ENCODE measurements at places on chromosomes 6 and 20.

DNA sequence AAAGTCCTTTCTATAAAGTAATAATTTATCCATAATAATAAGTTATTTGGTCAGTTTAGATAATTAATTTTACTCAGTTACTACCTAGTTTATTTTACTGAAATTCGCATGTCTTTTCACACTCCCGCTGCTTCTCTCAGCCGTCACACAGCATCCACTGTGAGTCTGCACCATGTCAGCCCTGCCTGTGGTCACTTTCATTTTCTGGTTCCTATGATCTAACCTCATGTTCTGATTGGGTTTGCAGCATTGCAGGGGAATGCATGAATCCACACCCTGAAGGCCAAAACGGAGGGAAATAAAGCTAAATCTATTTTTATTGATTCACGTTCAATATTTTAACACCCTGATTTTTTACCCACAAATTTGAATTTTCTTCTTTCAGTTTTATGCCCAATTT is 47.4 kb downstream of the PDE10A start:
- no peak for DNase-seq

DNA sequence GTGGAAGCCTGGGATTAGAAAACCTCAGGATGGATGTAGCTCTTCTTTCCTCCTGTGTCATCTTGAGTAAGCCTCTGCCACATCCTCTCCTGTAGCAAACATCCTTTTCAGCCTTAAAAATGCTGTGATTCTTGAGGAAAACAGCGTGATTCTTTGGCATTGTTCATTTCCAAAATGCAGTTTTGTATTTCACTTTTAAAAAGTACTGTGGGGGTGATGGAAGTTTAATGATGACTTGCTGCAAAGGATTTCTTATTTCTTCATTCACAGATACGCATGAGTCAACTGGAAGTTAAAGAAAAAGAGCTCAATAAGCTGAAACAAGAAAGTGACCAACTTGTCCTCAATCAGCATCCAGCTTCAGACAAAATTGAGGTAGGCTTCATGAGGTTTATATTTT is 23.9 kb upstream of the SNRNP48 start:
- no peak for DNase-seq

DNA sequence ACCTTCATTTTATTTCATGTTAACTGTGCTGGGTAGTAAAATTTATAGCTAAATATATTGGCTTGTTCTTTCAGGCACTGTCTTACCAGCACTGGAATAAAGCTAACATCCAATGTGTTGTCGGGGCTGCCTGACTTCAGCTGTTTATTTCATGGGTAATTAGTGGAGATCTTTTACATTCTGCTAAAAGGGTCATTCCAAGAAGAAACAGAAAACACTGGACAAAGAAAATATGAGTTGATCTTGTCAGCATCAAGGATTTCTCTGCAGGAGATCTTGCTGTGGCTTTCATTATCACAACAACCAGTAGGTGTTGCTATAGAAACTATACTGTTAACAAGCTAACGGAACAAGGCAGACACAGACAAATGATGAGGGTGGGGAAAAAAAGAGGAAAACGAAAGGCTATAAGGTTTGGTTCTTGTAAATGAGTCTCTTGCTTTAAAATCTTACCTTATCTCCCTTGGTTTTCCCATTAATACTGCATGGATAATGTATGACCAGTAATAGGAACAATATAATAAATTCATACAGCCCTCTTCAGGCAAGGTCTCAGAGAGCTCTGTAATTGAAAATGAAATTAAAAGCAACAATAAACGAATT is 206.8 kb downstream of the SIM1 start:
- DNase-seq: peak; percentile 21

GRCh38 chr6:126914172-126914571 is 204.3 kb upstream of the RSPO3 start:
- no peak for DNase-seq

- no peak for DNase-seq
These were observed 21.5 kb upstream of the MRPS18A start for GRCh38 chr6:43708860-43709653.

GRCh38 chr6:132820629-132821381 is 6.4 kb downstream of the RPS12 start:
- no peak for DNase-seq

GRCh38 chr20:63134201-63134612 is 81.7 kb downstream of the YTHDF1 start:
- no peak for DNase-seq

DNA sequence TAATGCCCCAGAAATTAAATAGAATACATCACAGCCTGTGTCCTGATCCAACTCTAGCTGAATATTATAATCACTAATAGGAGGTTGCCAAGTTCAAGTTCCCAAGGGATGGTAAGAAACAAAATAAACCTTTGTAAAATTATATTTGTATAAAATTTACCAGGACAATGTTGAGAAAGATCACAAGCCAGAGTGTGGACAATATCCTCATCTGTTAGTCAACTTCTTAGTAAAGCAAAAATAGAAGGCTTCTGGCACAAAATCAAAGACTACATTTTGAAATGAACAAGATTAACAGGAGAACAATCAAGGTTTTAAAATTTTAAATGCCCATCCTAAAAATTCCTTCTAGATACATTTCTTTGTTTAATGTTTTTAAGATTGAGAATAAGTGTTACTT is 290.4 kb upstream of the HSF2 start:
- DNase-seq: no peak

DNA sequence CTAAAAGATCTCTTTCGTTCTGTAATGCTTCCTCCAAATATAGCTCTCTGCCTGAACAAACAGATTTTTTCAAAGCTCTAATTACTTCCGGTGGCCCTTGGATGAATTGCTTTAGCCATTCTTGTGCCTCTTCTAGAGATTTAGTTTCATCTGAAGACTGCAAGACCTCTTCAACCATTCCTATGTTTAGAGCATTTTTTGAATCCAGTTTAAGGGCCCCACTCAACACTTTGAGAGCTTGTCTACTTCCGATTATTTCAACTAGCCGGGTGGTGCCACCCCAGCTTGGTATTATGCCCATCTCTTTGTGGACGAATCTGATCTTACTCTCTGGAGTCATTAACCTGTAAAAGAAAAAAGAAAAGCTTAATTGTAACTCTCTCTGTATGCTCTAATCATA is 23.3 kb downstream of the RNF146 start:
- no peak for DNase-seq

- DNase-seq: no peak
These were observed 166.5 kb downstream of the TSHZ2 start for GRCh38 chr20:53138454-53139262.

GRCh38 chr6:170435766-170436165 is 117.3 kb downstream of the PSMB1 start:
- DNase-seq: no peak

DNA sequence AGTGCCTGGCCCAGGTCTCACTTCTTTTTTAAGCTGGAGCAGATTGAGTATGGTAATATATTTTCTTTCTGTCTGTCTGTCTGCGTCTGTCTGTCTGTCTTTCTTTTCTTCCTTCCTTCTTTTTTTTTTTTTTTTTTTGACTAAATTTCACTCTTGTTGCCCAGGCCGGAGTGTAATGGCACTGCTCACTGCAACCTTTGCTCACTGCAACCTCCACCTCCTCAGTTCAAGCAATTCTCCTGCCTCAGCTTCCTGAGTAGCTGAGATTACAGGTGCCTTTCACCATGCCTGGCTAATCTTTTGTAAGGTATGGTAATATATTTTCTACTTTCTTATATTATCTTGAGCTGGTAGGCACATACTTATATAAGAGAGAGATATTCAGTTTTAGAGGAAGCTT is 196.3 kb upstream of the MARCKS start:
- no peak for DNase-seq

DNA sequence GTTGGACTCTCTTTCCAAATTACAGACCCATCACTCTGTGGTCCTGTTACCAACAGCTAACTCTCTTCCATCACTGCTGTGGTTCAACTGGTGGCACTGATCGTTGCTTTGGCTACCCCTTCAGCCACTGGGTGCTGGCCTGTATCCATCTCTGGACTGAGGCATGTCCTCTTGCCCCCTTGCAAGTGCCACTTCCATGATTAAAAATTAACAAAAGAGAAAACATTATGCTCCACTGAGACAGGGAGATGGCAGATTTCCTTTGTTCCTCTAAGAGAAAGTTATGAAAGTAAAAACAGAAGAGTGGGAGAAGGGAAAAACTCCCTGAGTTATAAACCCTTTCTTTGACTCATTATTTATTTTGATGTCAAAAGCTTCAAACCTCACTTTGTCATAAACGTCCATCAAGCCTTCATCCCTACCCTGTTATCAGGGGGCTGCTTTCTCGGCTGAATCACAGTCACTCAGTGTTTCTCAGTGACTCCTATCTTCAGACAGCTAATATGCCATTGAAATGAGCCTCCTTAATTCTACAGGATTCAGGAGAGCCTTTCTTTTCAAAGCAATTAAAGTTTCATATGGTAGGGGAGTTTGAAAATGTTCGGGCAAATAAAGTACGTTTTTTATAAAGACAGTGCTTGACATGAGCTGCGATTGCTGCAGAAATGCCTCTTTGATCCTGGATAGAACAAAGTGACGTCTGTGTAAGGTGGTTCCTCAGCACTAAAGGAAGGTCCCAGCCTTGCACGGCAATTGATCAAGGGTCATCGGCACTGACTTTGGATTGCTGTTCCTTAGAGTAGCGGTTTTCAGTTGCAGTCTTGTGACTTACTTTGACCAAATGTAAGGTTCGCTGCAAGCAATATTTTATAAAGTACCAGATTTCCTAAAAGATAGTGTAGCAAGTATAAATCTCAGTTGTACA is 49.9 kb upstream of the PBOV1 start:
- DNase-seq: no peak

DNA sequence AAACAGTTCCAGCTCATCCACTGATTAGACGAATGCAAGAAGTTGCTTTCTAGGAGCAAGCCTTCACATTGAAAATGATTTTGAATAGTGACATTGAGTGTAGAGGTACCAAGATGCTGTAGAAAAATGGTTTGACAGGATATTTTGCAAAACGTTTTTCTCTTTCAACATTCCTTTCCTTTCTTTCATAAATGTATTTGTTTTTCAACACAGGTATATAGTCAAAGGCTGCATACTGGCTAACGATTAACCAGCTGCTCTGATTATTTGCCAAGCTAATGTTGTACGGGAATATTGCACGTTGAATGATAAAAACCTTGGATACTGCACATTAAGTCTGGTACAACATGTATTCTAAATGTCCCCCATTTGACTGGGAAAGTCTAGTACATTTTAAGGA is 78.8 kb upstream of the TENT5A start:
- no peak for DNase-seq

DNA sequence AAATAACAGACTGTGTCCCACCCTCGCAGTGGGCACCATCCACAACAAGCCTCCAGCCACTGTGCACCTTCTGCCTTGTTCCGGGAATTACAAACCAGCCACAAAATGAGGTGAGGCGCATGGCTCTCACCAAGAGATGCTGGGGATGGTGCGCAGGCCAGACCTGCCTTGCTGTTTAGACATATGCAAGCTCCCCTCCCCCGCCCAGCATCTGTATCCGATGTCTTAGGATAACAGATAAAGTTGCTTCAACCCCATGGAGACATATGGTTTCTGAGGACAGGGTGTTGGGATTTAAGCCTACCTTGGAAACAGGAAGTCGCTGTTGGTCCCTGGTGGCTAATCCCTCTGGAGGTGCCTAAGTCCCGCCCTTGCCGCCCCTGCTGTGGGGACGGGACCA is 50.4 kb upstream of the MPC1 start:
- DNase-seq: no peak

DNA sequence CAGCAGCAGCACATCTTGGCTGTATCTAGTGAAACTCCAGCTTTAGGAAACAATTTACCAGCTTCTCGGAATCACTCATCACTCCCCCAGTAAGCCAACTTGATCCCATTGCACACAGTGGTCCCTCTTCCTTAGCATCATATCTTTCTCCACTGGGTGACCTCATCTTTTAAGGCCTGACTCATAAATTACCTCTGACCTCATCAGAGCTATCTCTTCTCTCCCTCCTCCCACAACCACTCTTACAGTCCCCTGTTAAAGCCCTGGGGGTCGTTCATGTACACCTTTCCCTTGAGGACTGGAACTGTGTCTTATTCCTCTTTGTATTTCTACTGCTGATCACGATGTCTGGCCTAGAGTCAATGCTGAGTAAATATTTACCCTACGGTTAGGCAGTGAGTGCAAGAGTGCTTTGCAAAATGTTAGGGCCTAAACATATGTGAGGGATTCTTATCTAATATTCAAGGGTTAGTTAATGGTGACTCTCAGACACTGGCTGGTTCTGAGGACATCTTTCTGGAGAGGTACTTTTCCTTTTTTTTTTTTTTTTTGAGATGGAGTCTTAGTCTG is 187.2 kb downstream of the LRFN2 start:
- no peak for DNase-seq

DNA sequence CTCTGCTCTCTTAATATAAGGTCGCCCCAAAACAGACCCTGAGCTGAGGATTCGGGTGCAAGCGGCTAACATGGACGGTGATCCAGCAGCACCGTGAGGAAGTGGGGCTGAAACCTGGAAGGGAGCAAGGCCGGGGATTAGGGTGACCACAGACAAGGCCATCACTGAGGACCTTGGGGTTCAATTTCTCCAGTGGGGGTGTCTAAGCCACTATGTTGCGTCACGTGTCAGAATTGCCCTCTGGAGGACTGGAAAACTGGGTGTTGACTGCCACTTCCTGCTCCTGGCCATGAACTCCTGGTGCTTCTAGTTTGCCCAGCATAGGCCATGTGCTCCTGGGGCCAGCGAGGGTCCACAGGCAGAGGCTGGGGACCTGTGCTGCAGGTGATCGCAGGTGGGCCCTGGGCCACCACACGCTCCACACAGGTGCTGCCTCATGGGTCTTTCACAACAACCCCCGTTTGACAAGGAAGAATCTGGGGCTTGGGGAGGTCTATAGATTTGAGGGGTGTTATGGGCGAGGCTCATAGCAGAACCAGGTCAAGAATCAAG is 101.9 kb downstream of the CDH26 start:
- no peak for DNase-seq

GRCh38 chr6:70112716-70113115 is 190.2 kb downstream of the COL9A1 start:
- no peak for DNase-seq

DNA sequence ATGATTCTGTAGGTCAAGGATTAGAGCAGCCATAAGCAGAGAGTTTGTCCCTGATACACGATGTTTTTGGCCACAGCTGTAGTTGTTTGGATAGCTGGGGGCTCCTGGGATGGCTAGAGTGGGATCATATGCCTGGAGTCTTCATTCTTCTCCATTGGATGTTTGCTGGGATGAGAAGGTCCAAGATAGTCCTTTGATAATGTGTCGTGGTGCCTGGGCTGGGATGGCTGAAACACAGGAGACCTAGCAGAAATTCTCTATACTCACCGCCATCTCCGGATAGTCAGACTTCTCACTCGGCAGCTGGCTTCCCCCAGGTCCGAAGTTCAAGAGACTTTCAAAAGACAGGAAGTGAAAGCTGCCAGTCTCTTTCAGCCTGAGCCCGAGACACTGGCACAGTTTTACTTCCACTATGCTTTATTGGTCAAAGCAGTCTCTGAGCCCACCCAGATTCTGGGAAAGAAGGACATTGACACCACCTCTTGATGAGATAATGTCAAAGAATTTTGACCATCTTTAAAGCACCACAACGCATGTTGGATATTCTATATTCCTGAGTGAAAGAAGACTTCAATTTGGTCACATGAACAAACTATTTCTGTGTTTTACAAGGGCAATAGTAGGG is 16.0 kb downstream of the MARCKS start:
- DNase-seq: no peak

GRCh38 chr6:135581211-135581610 is 83.7 kb upstream of the AHI1 start:
- no peak for DNase-seq

- peak; percentile 59 for DNase-seq
These were observed 728 bp downstream of the ITPR3 start for GRCh38 chr6:33621711-33622388.

- no peak for DNase-seq
These were observed 39.5 kb upstream of the THBS2 start for GRCh38 chr6:169293196-169293595.

- DNase-seq: no peak
These were observed 13.1 kb downstream of the NOX3 start for GRCh38 chr6:155442562-155442961.

Data from urothelium cell line (cell line).